ENCODE measurements at places on chromosomes 7 and 10. TPM values are rescaled to one million over a fixed set of nuclear protein-coding genes. Genes with fewer than 3 reads are reported as not detected.

The STRIP2 gene
- total RNA-seq = 9.6 TPM

The ARMC3 gene
- 2.7 TPM for total RNA-seq

The NPFFR1 gene
- total RNA-seq = 1.5 TPM

The CASD1 gene
- 90.2 TPM for total RNA-seq

The GRM3 gene
- total RNA-seq = 86.5 TPM

The SEMA3E gene
- total RNA-seq = 36.9 TPM
